ENCODE measurements at places on chromosomes 13 and 19.

- no peak for DNase-seq
These were observed 193.3 kb upstream of the ZNF536 start for GRCh38 chr19:30178721-30179402.

- DNase-seq = no peak
These were observed 110.1 kb downstream of the KCTD15 start for GRCh38 chr19:33906578-33907335.

DNA sequence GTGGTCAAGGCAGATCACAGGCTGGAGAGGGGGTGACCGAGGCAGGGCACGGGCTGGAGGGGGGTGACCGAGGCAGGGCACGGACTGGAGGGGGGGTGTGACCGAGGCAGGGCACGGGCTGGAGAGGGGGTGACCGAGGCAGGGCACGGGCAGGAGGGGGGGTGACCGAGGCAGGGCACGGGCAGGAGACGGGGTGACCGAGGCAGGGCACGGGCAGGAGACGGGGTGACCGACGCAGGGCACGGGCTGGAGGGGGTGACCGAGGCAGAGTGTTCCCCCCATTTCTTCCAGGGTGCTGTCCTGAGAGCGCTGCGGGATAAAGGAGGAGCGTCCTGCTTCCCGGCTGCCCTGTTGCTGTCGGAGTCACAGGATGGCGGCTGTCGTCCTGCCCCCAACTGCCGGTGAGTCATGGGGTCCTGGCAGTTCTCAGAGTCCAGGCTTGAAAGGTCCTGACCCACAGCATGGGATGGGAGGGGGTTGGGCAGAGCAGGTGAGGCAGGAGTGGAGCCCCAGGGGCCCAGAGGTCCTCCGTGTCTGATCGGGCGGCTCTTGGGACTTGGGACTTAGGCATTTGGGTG is 5.3 kb downstream of the ZNF557 start:
- DNase-seq = no peak

GRCh38 chr13:93378184-93378583 is 151.6 kb downstream of the GPC6 start:
- no peak for DNase-seq

Data from T-cell (primary cell).